Ascending aorta (tissue), 2 donors: ENCODE measurements at places on chromosomes 12 and 14. TPM values are rescaled to one million over a fixed set of nuclear protein-coding genes. Genes with fewer than 3 reads are reported as not detected.

The SIRT4 gene
- total RNA-seq = not detected

The TMCC3 gene
- total RNA-seq = 11.0 TPM

The ESPL1 gene
- not detected for total RNA-seq

The TMEM52B gene
- total RNA-seq = not detected

DNA sequence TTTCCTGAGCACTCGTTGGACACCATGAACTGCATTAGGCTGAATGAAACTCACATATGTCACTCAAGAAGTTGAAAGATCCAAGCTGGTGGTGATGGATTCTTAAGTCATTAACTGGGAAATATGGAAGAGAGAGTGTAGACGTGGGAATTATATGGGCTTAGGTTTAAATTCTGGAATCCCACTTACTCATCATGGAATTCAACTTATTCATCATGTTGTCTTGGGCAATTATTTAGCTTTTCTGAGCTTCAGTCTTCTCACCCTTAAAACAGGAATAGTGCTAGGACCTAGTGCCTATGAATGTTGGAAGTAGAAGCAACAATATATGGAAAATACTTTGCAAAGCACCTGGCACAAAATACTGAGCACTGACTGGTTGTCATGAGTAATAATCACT, 292.4 kb upstream of the TBX3 start:
- DNase-seq = no peak

- no peak for DNase-seq
Observed at GRCh38 chr12:122406701-122407164, 15.7 kb downstream of the CLIP1 start.

GRCh38 chr12:79737875-79738718, 47.3 kb upstream of the PAWR start:
- DNase-seq = no peak

DNA sequence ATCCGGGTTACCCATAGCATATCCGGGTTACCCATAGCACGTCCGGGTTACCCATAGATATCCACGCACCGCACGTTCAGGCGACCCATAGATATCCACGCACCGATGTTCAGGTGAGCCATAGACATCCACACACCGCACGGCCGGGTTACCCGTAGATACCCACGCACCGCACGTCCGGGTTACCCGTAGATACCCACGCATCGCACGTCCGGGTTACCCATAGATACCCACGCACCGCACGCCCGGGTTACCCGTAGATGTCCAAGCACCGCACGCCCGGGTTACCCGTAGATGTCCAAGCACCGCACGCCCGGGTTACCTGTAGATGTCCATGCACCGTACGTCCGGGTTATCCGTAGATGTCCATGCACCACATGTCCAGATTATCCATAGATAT, 60.3 kb upstream of the SYT1 start:
- no peak for DNase-seq

- DNase-seq = no peak
Observed at GRCh38 chr12:1919763-1920162, 1.3 kb upstream of the CACNA2D4 start.

- DNase-seq = no peak
Observed at GRCh38 chr12:104966677-104967076, 8.6 kb upstream of the SLC41A2 start.

GRCh38 chr12:58248599-58248998, 307.2 kb downstream of the ATP23 start:
- no peak for DNase-seq

DNA sequence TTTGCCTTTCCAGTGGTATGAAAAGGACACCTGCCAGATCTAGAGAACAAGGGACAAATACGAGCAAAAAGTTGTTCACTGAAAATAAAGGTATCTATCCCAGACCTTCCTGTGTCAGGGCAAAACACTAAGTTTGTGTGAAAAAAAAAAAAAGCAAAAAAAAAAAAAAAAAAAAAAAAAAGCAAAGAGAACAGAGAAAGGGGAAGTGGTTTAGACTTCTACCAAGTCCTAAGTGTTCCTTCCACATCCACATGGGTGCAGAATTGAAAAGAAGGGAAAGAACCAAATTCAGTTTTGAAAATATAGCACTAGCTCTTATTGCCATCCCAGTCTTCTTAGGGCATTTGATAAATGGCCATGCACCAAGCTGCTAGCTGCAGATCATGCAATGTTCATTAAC, 41.7 kb downstream of the ZCRB1 start:
- DNase-seq = no peak

GRCh38 chr12:113462998-113463745, 8.5 kb downstream of the LHX5 start:
- no peak for DNase-seq

DNA sequence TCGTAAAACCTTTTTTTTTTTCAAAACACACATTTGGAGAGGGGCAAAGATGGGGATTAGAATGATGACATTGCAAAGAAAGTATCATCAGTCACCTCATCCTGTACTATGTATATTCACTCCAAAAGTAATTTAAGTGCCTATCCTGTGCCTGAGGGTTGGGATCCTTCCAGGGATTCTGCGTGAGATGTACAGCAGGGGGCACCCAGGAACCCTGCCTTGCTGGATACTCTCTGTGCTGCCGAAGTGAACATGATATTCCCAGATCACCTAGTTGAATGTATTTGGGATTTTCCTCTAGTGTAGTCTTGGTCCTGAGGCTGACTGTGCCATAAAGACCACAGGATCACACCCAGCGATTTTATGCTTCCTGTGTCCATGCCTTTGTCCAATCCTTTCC, 372.7 kb downstream of the IPO8 start:
- no peak for DNase-seq

DNA sequence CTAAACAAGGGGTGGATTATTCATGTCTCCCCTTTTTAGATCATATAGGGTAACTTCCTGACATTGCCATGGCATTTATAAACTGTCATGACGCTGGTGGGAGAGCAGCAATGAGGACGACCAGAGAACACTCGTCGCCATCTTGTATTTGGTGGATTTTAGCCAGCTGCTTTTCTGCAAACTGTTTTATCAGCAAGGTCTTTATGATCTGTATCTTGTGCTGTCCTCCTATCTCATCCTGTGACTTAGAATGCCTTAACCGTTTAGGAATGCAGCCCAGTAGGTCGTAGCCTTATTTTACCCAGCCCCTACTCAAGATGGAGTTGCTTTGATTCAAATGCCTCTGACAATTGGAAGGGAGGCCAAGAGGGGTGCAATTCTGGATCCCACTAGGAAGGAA, 5.8 kb upstream of the CCDC63 start:
- no peak for DNase-seq
